ENCODE measurements at places on chromosomes 4 and X. TPM values are rescaled to one million over a fixed set of nuclear protein-coding genes. Genes with fewer than 3 reads are reported as not detected.

The S100P gene
- total RNA-seq: 1,144 TPM

DNA sequence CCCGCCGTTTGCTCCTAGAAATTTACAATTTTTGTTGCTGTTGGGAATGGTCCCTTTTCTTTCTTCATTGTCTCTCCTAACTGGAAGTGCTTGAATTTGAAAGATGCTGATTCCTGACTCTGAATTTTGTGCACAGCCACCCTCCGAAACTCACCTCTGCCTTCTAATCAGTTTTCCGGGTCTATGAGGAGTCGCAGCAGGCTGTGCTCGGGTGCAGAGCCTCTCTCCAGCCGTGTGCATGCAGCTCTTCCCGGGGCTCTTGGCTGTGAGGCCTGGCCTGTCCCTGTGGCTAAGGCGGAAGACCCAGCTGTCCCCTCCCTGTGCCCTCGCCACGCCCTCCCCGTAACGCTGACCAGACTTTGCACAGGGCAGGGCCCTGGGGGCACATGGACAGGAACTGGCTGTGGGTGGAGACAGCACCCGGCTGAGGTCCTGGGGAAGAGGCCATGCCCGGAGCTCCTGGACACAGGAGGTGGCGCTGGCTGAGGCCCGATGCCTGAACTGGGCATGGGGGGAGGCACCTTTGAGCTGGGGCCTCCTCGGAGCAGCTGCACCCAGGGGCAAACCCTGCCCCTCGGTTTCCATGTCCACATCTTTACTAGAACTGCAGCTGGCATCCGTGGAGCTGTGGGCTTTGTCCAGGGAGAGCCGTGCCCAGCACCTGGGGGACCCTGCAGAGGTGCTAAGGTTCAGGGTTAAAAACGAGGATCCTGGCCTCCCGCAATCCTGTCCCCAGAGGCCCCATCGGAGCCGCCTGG lies 32.6 kb upstream of the SPON2 start:
- no peak for ATAC-seq

- ATAC-seq: peak; percentile 70
Observed at GRCh38 chr4:74764119-74764518, 30.2 kb downstream of the BTC start.

DNA sequence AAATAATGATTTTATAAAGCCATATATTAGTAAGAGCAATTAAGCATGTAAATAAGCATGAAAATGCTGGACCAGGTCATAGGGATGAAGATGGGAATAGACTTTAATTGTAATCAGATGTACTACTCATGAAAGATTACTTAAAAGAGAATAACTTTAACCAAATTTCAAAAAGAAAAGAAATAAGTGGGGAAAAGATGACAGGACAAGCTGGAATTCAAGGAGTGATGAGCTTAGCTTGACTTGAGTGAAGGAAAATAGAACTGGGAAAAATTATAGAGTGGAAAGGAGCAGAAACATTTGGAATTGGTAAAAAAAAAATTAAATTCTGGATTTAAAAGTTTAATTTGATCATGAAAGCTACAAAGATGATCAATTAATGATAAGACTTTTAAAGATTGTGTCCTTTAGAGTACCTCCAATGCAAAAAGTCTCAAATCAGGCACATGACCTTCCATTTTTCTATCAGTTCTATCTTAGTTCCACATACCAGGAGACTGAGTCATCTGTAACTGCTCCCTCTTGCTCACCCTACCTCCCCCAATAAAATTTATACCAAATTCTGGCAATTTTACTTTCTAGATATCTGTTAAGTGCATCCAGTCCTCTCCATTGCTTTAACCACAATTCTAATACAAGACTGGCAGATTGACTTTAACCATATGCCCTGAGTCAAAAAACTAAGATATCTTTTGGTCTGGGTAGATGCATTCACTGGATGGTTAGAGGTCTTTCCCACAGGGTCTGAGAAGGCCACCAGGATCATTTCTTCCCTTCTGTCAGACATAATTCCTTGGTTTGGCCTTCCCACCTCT lies 56.4 kb upstream of the SLIT2 start:
- ATAC-seq: no peak

- ATAC-seq: no peak
Observed at GRCh38 chrX:136268051-136269048, 17.1 kb upstream of the MAP7D3 start.

- peak; percentile 57 for ATAC-seq
Observed at GRCh38 chr4:112321776-112322684, 24.9 kb downstream of the ALPK1 start.
